Stimulated activated CD8-positive, alpha-beta memory T cell treated with anti-CD3 and anti-CD28 coated beads, Interleukin-12 subunit alpha, Interleukin-12 subunit beta, amount 100 ng/mL, for 4 hours (primary cell): ENCODE measurements at places on chromosomes 7 and 10.

GRCh38 chr7:23298141-23298881 lies 828 bp upstream of the MALSU1 start:
- no peak for DNase-seq

- DNase-seq: no peak
These were observed 350.0 kb upstream of the AKR1E2 start for GRCh38 chr10:4475827-4476490.

GRCh38 chr7:131328377-131329175 lies 900 bp downstream of the MKLN1 start:
- DNase-seq: no peak

DNA sequence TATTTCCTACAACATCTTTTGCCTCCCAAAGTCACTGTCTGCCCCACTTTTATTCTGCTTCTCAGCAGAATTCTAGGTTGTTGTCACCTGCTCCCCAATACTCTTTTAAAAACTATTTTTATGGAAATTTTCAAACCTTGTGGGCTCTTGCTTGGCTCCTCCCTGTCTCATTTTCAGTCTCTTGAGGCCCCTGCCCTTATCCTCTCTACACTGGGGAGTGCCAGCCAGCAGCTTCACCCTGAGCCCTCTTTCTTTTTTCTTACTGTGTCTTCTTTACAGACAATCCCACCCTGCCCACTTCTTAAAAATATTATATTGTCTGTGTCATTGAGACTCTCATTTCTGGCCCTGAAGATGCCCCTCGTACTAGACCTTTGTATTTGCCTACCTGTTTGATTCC lies 61.7 kb upstream of the TMEM248 start:
- no peak for DNase-seq

- DNase-seq: no peak
These were observed 101.0 kb downstream of the HERPUD2 start for GRCh38 chr7:35593899-35594298.

- DNase-seq: no peak
These were observed 181.8 kb downstream of the GLI3 start for GRCh38 chr7:42055171-42055570.

DNA sequence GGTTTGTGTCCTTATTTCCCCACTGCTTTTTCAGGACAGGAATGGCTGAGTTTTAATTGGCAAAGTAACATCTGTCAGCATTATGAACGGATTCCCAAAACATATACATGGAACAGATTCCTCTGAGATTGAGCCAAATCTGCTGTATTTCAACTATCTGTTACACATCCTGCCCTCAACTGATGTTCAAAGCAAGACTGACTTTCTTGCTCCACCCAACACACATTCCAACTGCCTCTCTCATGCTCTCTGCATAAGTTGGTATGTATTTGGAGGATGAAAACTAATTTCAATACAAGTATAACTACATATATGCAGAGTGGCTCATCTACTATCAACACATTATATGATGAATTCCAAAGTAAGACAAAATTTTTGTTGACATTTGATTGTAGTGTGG lies 342.2 kb downstream of the GATA3 start:
- DNase-seq: no peak
